ENCODE measurements at places on chromosomes 13 and 19.

- no peak for DNase-seq
Observed at GRCh38 chr13:30373727-30374126, 48.6 kb upstream of the UBE2L5 start.

DNA sequence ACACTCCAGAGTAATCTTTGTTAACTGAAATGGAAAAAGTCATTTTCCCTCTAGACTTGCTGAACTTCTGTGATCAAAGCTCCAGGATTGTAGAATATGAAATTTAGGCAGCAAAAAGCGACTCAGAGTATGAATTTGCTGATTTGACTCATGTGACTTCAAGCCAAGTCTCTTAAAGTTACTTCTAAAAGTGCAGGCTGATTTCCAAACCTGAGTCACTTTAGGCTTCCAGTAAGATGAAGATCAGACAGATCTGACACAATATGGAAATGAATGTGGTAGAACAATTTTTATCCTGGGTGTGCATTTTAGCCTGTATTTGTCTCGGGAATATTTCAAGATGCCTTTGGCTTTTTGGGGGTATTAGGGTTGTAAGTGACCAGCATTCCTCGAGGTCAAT, 151.0 kb upstream of the TMTC4 start:
- DNase-seq: no peak

DNA sequence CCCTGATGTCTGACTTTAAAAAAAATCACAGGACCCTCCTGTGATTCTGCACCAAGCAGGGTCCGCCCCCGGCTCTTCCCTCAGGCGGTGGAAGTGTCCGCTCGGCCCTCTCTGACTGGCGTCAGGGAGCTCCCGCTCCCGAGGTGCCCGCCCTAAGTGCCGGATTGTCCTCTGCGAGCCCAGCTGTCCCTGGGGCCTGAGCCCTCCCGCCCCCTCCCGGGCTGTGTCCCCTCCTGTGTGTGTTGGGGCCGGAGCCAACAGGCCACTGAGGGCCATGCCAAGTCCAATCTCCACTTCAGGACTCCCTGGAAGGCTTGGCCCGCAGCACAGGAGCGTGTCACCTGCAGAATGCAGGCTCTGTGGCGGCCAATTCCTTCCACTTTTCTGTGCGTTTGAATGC, 25.4 kb downstream of the MAP2K2 start:
- DNase-seq: no peak

DNA sequence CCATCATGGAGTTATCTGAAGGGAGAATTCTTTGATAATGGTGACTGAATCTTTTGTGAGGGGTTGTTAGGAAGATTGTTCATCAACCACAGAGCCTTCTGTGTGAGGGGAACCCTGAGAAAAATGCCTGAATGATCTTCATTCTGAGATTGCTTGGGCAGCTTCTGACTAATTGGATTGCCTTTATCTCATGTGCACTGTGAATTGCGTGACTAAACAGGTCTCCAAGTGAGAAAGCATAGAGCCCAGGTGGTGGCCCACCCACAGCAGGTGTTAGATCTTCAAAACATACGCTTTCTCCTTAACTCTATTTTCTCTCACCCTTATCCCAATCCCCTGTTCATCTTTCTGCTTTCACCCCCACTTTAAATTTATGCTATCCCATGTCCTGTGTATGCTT, 58.3 kb downstream of the DOCK9 start:
- no peak for DNase-seq

- no peak for DNase-seq
Observed at GRCh38 chr13:112685896-112686295, 3.9 kb upstream of the ATP11A start.

DNA sequence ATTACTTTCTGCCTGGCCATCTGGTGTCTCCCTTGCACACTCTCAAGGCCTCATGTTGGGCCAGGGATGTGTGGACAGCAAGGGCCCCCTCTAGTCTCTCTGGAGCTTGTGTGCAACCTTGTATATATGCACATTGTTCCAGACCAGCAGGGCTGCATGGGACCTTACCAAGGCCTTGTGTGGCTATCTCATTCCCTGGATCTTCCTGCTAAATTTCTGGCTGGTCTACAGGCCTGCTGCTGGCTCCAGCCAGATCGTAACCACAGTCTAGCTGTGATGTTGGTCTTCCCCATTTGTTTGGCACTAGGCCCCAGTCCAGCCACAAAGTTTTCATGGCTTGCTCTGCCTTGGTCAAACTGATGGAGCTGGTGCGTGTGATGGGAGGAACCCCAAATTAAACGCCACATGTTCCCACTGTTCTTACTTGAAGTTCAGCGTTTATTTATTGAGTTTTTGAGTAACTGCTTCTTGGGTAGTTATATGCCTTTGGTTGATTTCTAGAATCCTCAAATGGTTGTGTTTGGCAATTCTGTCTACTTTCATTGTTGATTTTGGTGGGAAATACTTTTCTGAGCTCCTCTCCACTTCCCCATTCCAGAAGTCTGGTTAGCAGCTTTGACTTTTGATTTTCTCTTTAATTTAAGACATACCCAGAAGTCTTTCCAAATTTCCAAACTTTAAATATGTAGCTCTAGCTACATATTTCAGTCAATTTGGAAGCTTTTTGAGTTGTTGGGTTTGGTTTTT, 56.4 kb downstream of the SIPA1L3 start:
- peak; percentile 60 for DNase-seq

DNA sequence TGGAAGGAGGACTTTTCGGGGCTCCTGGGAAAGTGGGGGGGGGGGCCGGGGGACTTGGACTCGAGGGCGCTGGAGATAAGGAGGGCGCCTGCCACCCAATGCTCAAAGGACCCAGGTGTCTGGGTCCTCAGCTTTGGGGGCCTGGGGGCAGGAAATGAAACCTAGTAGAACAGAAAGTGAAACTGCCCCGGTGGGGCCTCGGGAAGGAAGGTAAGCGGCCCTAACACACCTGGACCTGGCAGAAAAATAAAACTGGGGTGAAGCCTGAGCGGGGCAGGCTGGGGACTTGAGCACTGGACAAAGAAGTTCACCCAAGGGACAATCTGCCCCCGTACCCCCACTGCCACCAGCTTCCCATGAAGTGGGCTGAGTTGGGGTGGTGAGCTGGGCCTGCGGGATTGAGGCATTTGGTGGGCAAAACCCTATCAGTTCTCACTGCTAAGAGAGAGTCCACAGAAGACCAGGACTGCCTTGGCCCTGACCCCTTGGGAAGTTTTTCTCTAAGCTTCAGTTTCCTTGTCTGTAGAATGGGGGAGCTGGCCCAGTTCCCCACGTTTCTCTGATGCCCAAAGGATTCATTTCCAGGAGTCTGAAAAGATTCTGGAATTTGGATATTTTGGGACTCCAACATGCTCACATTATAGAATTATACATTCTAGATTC, 2.3 kb downstream of the PRKD2 start:
- no peak for DNase-seq

DNA sequence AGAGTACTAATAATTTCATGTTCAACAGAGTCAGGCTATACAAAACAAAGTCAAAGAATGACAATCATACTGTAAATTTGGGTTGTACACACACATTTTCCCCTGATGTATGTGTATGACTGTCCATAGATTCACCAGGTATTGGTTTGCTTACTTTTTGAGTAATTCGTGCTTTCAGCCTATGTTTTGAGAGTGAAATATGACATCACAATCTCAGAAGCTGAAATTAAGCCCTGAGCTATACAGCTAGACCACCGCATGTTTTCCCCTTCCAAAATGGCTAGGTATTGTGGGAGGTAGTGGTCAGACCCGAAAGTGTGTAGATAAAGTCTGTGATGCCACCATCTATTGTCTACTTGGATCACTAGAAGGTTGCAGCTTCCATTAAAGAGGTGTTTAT, 102.8 kb downstream of the KATNAL1 start:
- no peak for DNase-seq

DNA sequence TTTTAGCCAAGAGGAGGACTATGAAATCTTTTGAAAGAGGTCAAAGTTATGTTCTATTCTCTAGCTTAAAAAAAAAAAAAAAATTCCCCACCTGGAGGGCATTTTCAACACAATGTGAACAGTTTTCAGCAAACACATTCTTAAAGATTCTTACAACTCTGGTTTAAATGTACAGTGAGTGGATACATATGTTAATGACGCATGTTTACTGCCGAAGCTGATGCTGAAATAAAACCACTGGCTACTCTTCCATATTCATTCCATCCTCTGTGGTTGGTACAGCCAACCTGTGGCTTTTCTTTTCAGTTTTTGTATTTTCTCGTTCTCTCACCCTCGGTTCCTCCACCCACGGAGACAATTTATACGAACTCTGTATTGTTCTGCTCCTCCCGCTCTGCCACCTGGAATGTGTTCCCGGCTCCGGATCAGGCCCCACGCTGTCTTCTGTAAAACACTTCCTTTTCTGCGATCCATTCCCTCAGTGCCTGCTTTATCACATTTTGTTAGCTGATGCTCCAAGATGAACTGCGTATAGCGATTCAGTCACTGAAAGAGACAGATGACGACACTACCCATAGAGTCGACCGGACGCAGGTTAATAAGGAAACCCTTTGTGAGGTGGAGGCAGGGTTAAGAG, 466.4 kb upstream of the ARGLU1 start:
- no peak for DNase-seq

DNA sequence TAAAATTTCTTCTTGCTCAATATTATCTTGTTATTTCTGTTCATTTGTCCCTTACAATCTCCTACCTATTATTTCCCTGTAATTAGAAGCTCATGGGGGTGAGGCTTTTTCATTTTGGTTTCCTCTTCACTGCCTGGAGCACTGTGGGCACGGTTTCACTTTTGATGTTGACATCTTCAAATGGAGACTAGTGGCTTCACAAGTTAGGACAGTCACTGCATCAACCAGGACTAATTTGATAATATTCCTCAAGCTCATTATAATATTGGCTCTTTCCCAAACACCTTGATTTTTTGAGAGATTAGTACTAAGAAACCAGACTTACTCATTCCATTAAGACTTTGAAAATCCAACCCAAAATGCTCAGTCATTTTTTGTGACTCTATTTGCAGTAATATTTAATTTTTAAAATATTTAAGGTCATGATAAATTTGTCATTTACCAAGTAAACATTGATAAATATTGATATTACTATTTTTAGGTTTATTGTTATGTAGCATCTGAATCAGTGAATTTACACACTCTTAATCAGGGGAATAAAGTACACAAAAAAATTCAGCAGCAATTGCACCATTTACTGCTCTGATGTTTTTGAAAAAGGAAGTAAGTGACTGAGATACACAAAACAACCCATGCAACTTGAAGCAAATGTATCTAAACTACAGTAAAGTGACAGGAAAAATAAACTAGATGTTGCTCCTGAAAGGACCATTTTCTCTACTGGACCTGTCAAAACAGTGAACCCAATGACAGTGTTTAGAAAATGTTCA, 28.8 kb upstream of the RCBTB2 start:
- no peak for DNase-seq

DNA sequence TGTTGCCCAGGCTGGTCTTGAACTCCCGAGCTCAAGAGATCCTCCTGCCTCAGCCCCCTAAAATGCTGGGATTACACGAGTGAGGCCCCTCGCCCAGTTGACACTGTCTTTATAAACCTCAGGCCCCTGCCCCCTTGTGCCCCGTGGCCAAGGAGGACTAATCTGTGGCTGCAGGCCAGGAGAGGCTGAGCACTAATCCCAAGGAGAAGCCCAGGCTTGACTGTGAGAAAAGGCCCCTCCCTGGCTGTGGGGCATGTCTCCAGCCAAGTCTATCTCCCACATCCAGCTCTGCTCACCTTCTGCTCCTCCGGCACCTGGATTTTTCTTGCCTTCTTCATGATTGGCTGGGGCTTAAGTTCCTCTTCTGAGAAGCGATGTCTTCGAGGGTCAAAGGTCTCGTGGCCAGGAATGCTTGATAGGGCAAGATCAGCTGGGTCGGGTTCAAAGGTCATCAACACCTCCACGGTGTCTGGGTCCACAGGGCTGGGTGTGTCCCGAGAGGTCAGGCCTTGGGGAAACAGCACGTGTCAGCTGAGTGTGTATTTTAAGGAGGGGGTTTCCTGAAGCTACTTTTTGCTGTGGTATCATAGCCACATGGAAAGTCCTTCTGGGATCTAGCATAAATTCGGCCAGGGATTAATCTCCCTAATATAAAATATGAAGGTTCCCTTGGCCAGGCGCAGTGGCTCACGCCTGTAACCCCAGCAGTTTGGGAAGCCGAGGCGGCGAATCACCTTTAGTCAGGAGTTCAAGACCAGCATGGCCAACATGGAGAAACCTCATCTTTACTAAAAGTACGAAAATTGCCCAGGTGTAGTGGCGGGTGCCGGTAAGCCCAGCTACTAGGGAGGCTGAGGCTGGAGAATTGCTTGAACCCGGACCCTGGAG, 3.8 kb downstream of the DBP start:
- DNase-seq: no peak

DNA sequence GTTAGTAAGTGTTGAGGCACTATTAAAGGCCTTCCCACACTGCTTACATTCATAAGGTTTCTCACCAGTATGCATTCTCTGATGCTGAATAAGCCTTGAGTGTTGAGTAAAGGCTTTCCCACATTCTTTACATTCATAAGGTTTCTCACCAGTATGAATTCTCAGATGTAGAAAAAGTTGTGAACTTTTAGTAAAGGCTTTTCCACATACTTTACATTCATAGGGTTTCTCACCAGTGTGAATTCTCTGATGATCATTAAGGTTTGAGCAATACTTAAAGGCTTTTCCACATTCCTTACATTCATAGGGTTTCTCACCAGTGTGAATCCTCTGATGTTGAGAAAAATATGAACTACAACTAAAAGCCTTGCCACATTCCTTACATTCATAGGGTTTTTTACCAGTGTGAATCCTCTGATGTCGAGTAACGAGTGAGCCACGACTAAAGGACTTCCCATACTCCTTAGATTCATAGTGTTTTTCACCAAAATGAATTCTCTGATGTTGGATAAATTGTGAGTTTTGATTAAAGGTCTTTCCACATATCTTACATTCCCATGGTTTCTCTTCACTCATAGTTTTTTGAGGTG, 24.2 kb downstream of the ZNF829 start:
- no peak for DNase-seq

DNA sequence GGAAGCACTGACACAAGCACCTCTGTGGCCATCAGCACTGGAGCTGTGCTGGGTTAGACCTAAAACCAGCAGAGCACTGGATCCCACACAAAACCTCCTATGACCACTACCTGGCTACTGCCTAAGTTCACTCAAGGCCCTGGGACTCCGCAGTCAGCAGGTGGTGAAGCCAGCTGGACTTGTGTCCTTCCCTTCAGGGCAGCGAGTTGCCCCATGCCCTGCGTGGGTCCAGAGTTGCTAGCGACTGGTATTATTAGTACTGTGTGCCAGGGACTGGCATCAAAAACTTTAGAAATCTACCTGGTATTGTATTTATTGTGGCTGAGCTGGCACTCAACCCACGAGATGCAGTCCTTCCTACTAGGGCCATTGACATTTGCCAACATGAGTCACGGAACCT, 6.0 kb downstream of the OR10H4 start:
- no peak for DNase-seq

DNA sequence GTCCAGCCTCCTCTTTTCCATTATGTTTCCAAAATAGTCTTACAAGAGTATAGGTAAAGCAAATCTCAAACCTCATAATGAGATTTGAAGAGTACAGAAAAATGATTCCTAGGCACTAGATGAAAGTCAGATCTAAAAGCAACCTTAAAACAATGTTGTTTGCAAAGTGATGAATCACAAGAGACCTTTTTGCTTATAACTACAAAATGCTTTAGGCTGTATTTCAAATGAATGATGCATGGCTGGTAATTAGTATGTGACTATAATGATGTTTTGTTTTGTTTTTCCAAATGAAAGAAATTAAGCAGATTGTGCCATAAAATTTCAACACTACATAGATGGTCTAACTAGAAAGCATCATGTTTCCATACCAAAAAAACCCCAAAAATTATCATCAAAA, 272.7 kb downstream of the DIAPH3 start:
- no peak for DNase-seq
